ENCODE measurements at places on chromosomes 6 and 20.
A peak's percentile ranks its signal among the peaks of the same experiment; 100 is the strongest.

DNA sequence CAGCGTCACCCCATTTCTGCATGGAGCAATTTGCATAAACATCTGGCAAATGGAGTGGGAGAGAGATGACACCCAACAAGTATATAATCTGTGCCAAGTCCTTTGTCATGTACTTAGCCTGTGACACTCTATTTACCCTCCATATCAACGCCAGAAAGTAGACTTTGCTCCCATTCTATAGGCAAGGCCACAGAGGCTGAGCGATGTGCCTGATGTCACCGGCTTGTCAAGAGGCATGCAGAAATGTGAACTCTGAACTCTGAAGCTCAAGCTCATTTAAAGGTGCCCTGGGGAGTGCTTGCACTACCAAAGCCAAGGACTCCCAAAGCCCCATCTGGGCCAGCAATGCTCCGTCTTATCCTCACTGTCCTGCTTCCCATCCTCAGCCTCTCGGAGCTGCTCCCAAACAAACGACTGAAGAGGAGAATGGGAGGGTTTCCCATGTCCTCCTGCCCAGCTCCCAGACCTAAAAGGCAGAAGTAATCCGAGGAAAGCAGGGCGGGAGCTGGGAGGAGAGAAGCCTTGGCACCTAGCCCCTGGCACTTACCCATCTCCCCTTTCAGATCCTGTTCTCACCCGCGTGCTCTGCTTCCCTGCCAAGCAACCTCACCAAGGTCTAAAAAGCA lies 9.2 kb downstream of the CPNE5 start:
- no peak overlapping the region for H3K4me3 ChIP-seq
- no peak for DNase-seq
- H3K27ac ChIP-seq, result no peak overlapping the region

DNA sequence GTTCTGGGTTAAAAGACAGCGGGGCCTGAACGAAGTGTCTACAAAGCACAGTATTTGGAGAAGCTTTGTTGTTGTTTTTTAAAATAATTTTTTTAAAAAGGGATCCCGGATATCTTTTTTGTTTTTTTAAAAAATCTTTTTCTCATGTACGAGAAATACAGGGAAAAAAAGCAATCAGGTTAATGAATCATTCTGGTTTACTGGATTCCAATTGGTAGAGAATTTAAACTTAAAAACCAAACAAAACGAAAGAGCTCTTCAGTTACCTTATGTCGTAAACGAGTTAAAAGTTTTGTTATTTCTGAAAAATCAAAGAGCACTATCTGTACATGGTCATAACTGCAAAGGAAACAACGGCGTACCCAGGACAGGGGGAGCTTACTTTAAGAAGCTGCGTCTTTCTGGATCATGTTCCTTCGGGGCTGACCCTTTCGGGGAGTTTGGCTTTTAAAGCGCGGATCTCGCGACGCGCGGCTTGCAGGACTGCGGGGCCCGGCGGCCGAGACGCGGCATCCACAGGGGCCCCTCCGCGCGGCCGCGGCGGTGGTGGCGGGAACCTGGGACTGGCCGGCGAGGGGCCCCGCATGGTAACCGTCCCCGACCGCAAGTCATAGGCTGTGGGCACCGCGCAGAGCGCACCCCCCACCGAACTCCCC lies 927 bp downstream of the IL20RA start:
- DNase-seq, result no peak
- peaks cover 17% of the 10 kb centered on the region for H3K27me3 ChIP-seq
- peak overlapping the region; percentile 67 for H3K4me3 ChIP-seq
- peaks cover 3% of the 10 kb centered on the region for H3K4me1 ChIP-seq
- no peak overlapping the region for H3K27ac ChIP-seq

GRCh38 chr6:160348223-160349019 lies at the start of gene SLC22A3:
SLC22A3 (plus strand) TSS chr6:160348378; CDS start chr6:160348420, 42 bp downstream.
- H3K27me3 ChIP-seq, result peaks cover 30% of the 10 kb centered on the region
- no peaks in the 10 kb centered on the region for H3K36me3 ChIP-seq
- H3K4me1 ChIP-seq, result peaks cover 11% of the 10 kb centered on the region
- no peak within 1 kb of the TSS for H3K27ac ChIP-seq

DNA sequence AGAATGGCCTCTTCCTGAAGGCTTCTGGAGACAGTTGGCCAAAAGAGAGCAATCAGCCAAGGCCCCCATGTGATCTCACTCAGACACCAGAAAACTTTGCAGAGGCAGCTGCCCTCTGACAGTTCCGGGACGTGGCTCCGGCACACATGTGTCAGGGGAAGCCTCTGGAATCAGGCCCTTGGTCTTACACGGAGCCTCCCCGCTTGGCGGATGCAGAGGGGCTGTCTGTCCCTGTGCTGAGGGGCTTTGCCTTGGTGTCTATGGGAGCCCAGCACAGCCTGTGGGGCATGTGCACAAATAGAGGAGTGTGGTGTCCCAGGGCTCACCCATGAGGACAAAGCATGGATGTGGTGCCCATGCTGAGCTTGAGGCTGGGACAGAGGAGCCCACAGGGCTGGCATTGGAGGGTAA lies 13.8 kb downstream of the SIGLEC1 start:
- H3K36me3 ChIP-seq, result no peaks in the 10 kb centered on the region
- H3K4me1 ChIP-seq, result peaks cover 10% of the 10 kb centered on the region
- H3K4me3 ChIP-seq, result no peak overlapping the region
- DNase-seq, result no peak

DNA sequence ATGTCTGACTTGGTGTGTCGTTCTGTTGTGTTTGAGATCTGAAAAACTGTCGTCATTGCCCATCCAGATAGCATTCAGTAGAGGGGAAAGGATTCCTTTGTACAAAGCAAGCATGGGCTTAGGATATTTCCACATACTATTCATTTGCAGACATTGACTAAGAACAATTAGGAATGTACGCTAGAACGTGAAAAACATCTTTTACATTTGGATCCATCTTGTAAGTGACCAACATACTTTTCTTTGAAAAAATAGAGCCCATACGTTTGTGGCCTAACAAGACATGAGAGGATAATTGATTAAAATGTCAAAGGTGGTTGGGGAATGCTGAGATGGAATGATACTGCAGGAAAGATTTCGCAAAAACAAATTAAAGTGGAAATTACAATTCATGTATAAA lies 225.8 kb upstream of the QKI start:
- H3K27ac ChIP-seq, result no peak overlapping the region
- H3K27me3 ChIP-seq, result no peaks in the 10 kb centered on the region
- H3K4me3 ChIP-seq, result no peak overlapping the region
- H3K4me1 ChIP-seq, result no peaks in the 10 kb centered on the region
- H3K36me3 ChIP-seq, result no peaks in the 10 kb centered on the region

All from trophoblast cell (in vitro differentiated cells and primary cell).